ENCODE measurements at places on chromosomes 13 and 19. TPM values are rescaled to one million over a fixed set of nuclear protein-coding genes. Genes with fewer than 3 reads are reported as not detected.

The GTPBP3 gene
- 24.3 TPM for total RNA-seq

DNA sequence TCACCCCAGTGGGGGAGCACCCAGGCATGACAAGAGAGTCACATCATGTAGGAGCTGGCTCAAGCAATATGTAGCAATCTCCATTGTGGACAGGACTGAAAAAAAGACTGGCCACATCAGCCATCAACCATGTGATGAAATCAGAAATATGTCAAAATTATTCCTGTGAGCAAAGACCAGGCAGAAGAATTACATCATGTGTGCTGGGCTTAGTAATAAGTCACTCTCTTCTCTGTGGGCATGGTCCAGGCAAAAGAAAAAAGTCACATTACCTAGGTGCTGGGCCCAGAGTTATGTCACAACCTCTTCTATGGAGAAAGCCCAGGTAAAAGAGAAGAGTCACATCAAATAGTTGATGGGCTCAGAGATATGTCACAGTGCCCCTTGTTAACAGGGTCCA is 28.3 kb upstream of the ZNF729 start:
- DNase-seq, result no peak

DNA sequence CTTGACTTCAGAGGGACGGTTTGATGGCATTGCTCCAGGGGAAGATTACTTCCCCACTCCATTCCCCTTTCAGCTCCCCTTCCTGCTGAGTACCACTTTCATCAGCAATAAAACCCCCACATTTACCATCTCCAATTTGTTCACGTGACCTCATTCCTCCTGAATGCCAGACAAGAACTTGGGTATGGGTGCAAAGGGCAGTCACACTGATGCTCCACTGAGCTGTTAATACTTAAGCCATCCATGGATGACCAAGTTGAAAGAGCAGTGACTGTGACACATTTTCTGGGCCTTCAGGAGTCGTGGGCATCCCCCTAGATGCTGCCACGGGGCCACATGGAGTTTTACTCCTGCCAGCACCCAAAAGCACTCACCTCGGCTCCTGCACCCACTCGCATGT is 93.1 kb downstream of the STOML3 start:
- DNase-seq, result no peak

GRCh38 chr13:21124852-21125251 is 51.5 kb downstream of the SKA3 start:
- DNase-seq, result no peak

The PEG3 gene
- total RNA-seq, result 2.5 TPM

DNA sequence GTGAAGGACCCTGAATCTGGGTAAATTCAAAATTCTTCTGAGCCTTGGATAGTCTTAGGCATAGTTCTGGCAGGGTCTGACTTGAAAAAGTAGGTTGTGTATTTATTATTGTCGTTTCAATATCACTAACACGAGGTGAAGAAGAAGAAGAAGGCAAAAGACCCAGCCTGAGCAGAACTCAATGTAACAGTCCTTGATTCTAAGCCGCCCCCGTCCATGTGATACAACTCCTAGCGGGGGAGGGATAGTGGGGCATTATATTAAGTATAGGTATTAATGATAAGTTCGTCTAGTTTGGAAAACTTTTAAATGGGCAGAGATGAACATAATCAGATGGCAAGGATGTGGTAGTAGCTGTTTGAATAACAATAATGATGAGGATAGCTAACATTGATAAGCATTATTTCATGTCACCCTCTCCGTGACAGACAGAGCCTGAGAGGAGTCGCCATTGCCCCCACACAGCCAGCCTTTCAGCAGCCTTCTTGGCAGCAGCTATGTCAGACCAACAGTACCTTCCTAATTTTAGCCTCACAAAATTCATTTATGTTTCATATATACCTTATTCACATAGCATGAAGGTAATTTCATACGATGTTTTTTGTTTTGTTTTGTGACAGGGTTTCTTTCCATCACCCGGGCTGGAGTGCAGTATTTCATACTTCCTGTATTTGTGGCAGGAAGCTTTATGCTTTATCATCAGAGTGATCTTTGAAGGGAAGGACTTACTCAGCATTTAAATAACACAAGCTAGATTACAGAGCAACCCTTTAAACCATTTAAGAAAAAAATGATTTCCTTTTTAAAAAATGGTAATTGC is 64.4 kb upstream of the NPAS1 start:
- no peak for DNase-seq

The C19orf67 gene
- total RNA-seq, result not detected

The CLIP3 gene
- total RNA-seq, result 4.6 TPM

GRCh38 chr13:52780092-52780491 is 40.5 kb upstream of the CNMD start:
- DNase-seq, result no peak

- no peak for DNase-seq
Observed at GRCh38 chr13:87712012-87712411, 40.8 kb downstream of the SLITRK5 start.
